A673 (cell line): ENCODE measurements at places on chromosomes 6 and 20. TPM values are rescaled to one million over a fixed set of nuclear protein-coding genes. Genes with fewer than 3 reads are reported as not detected.

DNA sequence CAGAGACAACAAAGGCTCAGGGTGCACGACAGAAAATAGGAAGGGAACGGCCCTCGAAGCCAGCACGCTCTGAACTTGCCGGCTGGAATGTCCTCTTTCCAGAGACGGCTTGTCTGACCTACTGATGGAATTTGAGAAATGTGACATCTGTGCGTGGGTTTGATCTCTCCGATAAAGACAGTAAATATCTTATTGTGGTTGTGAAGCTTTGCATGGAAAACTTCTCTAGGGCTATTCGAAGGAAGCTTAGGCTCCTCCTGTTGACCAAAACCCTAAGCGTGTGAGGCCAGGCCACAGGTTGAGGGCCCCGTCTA lies 247.3 kb downstream of the ZNF217 start:
- peaks cover 19% of the 10 kb centered on the region for H3K4me1 ChIP-seq
- no peak for DNase-seq
- no peaks in the 10 kb centered on the region for H3K36me3 ChIP-seq
- H3K27me3 ChIP-seq: no peaks in the 10 kb centered on the region
- H3K4me3 ChIP-seq: no peak overlapping the region
- no peak overlapping the region for H3K27ac ChIP-seq

DNA sequence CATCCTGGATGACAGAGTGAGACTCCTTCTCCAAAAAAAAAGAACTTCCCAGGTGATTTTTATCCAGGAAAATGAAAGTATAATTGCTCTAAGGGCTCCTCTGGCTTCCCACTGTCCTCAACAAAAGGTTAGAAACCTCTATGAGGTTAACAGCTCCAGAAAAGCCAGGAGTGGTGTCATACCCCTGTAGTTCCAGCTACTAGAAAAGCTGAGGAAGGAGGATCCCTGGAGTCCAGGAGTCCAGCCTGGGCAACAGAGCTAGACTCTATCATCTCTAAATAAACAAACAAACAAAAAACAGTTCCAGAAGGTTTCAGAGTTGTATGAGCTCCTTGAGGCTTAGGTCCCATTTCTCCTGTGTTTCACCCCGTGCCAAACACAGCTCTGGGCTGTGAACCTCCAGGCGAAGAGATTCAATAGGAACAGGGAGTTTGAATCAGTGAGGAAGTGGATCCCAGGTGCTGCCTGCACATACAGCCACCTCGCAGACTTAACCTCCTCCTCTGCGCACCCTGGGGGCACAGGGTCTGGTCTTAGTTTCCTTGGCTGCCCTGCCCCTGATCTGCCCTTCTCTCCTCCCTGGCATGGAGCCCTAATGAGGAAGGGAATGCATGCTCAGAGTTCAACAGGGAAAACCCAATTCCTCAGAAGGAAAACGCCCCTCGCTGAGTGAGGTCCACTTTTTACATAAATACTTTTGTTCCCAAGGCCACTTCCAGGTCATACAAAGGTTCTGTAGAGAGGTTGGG lies 31.0 kb downstream of the ZC3H12D start:
- no peak overlapping the region for H3K27ac ChIP-seq
- H3K4me1 ChIP-seq: peaks cover 7% of the 10 kb centered on the region
- no peaks in the 10 kb centered on the region for H3K36me3 ChIP-seq

- no peak overlapping the region for H3K27ac ChIP-seq
- no peaks in the 10 kb centered on the region for H3K4me1 ChIP-seq
- H3K4me3 ChIP-seq: no peak overlapping the region
- H3K36me3 ChIP-seq: no peaks in the 10 kb centered on the region
These were observed 97.1 kb upstream of the TOP1 start for GRCh38 chr20:40931410-40932044.

DNA sequence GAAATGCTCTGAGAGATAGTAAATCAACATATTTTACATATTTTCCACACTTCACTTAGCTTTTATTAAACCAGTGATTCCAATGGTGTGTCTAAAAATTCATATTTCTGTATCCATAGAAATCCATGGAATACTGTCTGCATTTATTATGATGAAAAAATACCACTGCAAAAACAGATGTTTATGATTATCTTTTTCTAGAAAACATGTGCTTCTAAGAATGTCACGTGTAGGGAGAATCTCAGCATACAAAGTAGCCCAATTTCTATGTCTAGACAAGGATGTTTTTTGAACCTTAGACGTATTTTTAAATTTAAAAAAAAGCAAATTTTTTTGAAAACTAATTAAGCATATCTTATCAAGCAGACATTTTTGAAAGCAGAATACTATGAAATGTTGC lies 622.4 kb downstream of the TENT5A start:
- no peak for DNase-seq
- H3K27ac ChIP-seq: no peak overlapping the region
- no peaks in the 10 kb centered on the region for H3K27me3 ChIP-seq
- H3K36me3 ChIP-seq: no peaks in the 10 kb centered on the region
- no peaks in the 10 kb centered on the region for H3K4me1 ChIP-seq

DNA sequence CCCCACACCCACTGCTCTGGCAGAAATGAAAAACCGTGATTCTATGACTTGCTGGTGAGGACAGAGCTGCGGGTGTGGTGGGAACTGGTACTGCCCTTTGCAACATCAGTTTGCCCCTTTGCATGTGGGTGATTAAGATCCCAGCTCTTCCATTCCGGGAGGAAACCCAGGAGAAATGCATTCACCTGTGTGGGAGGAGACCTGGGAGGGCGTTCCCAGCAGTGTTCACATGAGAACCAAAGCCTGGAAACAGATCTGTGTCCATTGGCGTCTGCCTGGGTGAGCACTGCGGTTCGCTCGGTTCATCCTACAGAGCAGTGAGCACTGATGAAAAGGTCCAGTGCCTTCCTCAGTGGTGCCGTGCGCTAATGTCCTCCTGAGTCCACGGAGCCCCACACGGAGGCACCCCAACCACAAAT lies 89.7 kb downstream of the SMOC2 start:
- no peaks in the 10 kb centered on the region for H3K36me3 ChIP-seq
- DNase-seq: no peak
- H3K4me1 ChIP-seq: no peaks in the 10 kb centered on the region
- H3K4me3 ChIP-seq: no peak overlapping the region
- H3K27ac ChIP-seq: no peak overlapping the region

The PCMTD2 gene
- total RNA-seq: 57.1 and 68.9 TPM in 2 replicates

The RAB44 gene
- total RNA-seq: 0.07 TPM in 1 of 2 replicates, not detected in the other
